ENCODE measurements at places on chromosomes 1 and 21.

DNA sequence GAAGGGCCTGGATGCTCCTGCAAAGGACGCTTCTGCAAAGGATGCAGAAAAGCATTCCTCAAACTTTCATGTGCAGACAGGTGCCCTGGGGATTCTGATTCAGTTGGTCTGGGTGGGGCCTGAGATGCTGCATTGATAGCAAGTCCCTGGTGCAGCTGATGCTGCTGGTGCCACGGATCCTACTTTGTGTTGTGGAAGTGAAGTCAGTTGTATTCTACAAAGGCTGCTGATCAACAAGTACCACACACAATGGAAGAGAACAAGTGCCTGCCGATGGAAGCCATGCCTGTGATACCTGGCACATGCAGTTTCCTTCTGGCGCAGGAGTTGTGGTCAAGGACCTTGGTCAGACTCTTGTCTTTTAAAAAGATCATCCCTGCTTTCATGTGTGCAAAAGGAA is 478.8 kb downstream of the CAMTA1 start:
- DNase-seq, result no peak

DNA sequence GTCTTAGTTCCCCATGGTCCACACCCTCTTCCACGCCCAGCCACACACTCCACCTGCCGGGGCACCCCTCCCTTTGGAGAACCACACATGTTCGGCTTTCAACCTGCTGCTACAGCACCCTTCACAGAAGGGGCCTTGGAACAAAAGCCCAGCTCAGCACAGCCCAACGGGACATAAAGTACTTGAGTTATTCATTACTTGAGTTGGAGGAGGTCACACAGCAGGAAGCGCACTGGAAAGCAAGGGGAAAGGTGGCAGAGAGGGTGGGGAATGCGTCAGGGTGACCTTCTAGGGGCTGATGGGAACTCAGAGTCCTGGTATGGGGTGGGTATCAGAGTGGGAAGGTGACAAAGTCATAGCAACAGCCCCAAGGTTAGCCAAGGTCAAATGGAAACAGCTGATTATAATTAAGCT is 3.0 kb upstream of the ATP1B1 start:
- no peak for DNase-seq

DNA sequence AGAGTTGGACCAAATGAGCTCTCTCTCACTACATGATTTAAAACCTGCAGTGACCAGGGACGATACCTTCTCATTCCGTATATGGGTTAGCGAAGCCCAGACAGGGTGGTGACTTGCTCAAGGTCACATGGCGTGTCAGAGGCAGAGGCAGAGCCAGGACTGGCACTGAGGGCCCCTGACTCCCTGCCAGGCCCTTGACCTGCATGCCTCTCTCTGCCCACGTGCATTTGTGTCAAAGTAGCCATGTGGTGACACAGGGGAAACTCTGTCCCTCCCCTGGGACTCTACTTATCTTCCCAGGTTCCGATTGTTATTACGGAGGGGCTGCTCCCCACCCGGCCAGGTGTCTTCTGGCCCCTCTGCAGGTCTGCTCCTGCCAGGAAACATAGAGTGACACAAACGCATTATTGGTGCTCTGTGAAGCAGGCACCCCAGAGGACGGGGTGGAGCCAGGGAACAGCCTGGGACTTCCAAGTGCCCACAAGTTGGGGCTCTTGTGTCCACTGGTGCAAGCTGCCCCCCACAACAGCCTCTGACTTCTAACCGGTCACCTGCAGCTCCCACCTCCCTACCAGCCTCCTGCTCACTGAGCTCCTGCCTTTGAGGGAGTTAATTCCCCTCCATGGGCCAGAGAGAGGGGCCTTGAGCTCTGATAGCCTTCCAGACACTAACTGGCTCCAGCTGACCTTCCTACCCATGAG is 7.3 kb upstream of the TINAGL1 start:
- DNase-seq, result no peak

DNA sequence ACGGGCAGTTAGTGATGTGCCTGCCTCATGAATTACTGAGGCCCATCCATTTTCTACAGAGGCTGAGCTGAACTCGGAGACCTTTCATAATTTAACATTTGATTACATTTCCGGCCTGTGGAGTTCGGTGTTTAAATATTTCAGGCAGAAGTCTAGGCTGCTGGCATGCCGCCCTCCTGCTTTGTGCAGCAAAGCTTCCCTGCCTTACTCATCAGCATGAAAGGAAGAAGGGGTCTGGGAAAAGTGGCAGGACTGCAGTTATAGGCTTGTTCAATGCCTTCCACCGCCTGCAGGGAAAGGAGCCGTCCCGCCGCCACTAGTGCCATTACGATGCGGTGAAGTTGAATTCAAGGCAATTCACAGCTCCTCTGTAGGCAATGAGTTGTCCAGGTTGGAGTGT is 527.9 kb downstream of the NPHP4 start:
- DNase-seq, result no peak

DNA sequence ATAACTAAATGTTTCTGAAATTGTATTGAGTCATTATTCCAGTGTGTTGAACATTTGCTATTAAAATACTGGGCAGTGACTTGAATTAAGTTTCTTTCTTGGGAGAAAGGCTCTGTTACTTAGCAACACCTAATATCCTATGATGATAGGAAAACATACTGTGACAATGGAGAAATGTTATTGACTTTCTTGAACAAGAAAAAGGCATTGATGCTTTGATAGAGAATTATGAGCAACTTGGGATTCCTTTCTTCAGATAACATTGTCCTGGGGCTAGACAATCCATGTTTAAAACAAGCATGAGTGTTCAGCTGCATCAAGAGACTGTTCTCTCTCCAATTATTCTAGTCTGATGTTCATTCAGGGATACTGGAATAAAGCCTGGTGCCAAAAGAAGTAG is 215.9 kb upstream of the L1TD1 start:
- DNase-seq, result no peak

- DNase-seq, result no peak
These were observed 1.1 kb upstream of the TBX15 start for GRCh38 chr1:118989006-118989815.

DNA sequence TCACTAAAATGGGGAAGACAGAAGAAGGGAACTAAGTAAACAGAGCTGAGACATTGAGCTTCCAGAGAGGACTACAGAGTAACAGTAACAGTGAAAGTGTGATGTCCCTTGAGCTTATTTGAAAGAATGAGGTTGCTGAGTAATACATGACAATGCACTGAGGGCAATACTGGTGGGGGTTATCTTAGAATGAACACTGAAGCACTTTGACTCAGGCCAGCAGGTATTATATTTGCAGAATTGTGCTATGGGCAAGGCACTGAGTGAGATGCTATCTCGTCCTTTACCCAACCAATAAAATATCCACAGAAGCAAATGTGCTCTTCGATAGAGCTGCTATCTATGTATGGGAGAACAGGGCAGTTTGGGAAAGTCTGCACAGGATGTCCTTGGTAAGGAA is 133.2 kb downstream of the DISP1 start:
- DNase-seq, result no peak

DNA sequence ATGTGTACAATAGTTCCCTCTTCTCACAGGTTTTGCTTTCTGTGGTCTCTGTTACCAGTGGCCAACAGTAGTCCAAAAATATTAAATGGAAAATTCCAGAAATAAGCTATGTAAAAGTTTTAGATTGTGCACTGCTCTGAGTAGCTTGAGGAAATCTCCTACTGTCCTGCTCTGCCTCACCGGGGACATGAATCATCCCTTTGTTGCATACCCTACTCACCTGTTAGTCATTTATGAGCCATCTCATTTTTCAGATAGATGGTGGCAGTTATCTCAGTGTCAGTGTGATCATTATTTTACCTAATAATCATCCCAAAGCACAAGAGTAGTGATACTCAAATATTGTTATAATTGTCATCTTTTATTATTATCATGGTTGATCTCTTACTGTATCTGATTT is 688.1 kb downstream of the PLA2G4A start:
- DNase-seq, result no peak

- no peak for DNase-seq
These were observed 30.7 kb upstream of the IFNAR2 start for GRCh38 chr21:33199100-33199464.

GRCh38 chr1:219075121-219075879 is 98.4 kb upstream of the LYPLAL1 start:
- DNase-seq, result no peak

GRCh38 chr21:26597981-26598380 is 24.9 kb upstream of the CYYR1 start:
- no peak for DNase-seq

DNA sequence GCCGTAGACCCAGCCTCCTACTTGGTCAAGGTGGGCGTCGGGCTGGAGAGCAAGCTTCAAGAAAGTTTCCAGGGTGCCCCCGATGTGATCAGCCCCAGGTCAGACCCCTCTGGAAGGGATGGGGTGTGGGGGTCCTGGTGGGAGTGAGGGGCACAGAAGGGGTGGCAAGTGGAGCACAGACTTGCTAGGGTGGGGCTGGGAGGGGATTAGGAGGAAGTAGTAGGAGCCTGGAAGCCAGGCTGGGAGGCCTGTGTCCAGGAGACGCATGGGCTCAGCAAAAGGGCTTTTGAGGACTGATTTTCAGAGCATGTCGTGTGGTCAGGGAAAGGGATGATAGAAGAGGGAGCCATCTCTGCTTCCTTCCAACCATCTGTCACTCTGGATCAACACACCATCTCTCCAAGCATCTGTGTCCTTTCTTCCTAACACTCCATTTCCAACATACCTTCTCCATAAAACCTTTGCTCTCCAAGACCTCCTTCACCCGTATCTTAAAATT is 8.5 kb downstream of the TRIM46 start:
- no peak for DNase-seq

GRCh38 chr1:30450818-30451233 is 272.6 kb downstream of the MATN1 start:
- no peak for DNase-seq

DNA sequence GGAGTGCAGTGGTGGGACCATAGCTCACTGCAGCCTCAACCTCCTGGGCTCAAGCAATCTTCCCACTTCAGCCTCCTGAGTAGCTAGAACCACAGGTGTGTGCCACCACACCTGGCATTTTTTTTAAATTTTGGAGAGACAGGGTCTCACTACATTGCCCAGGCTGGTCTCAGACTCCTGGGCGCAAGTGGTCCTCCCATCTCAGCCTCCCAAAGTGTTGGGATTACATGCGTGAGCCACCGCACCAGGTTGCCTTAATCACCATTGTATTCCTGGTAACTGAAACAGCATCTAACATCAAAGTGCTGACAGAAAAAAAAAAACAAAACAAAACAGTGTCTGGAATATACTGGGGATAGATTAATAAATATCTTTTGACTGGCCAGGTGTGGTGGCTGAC is 18.2 kb downstream of the RPL5 start:
- no peak for DNase-seq

DNA sequence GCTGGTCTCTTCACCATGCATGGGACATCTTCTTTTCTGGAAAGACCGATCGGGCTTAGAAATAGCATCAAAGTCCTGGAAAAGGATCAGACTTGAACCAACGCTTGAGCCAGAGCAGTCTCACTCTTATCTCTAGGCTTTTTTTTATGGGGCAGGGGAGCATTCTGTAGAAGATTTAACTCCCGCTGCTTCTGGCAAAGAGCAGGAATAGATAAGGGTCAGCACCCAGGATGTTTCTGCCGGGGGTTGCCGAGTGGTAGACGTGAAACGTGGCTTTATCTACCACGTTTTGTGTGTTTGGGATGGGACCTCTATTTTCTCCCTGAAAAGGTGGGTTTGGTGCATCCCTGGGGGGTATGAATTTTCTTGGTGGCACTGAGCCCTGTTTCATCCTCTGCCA is 18.8 kb downstream of the SPSB1 start:
- no peak for DNase-seq

GRCh38 chr1:88655685-88656299 is 28.3 kb upstream of the PKN2 start:
- DNase-seq, result peak; percentile 62

- DNase-seq, result no peak
These were observed 44.6 kb upstream of the SLC30A1 start for GRCh38 chr1:211623515-211623914.

DNA sequence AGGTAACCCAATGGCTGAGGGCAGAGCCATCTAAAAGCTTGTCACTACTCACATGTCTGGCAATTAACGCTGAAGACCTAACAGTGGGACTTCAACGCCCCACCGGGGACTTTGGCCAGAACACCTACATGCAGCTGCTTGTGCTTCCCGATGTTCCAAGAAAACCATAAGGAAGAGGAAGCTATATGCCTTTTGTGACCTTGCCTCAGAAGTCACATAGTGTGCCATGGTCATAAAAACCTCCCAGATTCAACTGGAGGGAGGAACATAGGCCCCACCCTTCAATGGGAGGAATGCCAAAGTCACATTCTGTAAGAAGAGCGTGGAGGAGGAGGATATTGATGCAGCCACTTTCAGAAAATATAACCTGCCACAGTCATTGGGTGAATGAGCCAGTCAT is 147.8 kb upstream of the MAGI3 start:
- no peak for DNase-seq

GRCh38 chr21:37119421-37120218 is 46.6 kb downstream of the TTC3 start:
- DNase-seq, result no peak

DNA sequence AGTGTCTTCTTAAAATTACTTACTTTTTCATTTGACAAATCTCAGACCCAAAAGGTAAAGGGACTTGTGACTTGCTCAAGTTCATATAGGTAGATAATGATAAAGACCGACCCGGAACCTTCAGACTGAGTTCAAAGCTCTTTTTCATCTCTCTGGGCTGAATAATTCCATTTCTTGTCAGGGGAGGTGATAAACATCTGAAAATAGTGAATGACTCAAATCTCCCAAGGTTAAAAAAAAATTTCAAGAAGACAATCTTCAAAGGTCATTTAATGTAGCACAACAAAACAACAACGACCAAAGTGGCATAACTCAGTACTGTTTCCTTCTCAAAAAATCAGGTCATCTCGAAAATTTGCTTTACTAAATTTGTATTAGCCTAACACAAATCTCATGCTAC is 20.6 kb downstream of the LUZP1 start:
- no peak for DNase-seq

DNA sequence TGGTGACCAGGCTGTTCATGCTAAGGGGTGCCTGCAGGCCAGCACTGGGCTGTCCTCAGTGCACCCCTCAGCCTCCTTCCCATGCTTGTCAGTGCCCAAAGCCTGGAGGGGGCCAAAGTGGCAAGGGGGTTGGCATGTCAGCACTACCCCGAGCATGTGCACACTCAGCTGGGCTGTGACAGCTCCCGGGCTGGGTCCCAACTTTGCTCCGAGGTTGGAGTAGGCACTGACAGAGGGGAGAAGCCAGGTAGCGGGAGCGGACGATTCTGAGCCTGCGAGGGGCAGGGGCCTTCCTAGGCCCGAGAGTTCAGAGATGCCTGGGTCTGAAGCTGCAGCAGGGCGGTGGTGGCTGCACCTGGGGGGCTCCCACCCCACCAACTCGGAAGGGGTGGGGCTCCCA is 119.0 kb downstream of the MAST2 start:
- no peak for DNase-seq

- no peak for DNase-seq
These were observed 74.9 kb downstream of the CAPZB start for GRCh38 chr1:19410393-19410792.

GRCh38 chr1:31596737-31597097 is 20.4 kb downstream of the TINAGL1 start:
- peak; percentile 43 for DNase-seq

GRCh38 chr1:214492401-214493075 is 58.9 kb downstream of the PTPN14 start:
- DNase-seq, result no peak

- no peak for DNase-seq
These were observed 4.2 kb downstream of the NPPB start for GRCh38 chr1:11854519-11854918.

- no peak for DNase-seq
These were observed 152.3 kb downstream of the PCNX2 start for GRCh38 chr1:233143241-233143640.

GRCh38 chr1:246450611-246451251 is 56.3 kb downstream of the SMYD3 start:
- DNase-seq, result peak; percentile 54

- no peak for DNase-seq
These were observed 96.2 kb upstream of the AKT3 start for GRCh38 chr1:243946253-243946652.

Data from NAMALWA (cell line).